Midbrain (tissue), 1 donor: ENCODE measurements at places on chromosomes 4 and X.
A peak's percentile ranks its signal among the peaks of the same experiment; 100 is the strongest.

- DNase-seq: no peak
These were observed 34.1 kb downstream of the ART3 start for GRCh38 chr4:76108467-76109181.

GRCh38 chrX:53605004-53605403, 81.5 kb downstream of the HUWE1 start:
- DNase-seq: no peak

DNA sequence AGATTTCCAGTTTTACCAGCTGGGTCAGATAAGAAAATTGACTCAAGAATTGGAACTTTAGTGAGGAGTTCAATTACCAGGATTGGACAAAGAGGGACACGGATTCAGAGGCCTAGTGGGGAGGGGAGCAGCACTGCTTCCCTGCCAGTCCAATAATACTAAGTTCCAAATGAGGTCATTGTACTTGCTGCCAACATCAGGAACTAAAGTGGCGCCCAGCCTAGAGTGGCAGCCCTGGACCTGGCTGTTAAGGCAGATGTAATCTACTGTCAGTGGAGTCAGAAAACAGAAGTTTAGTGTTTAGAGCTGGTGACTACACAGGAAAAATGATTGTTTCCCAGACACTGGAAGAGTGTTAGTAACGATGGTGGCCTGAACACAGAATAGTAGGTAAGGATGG, 42.7 kb upstream of the RAPGEF2 start:
- DNase-seq: peak; percentile 50

- no peak for DNase-seq
These were observed 217.0 kb downstream of the GUCY2F start for GRCh38 chrX:109264878-109265277.

GRCh38 chrX:155611302-155611701, 1.4 kb downstream of the TMLHE start:
- DNase-seq: no peak

DNA sequence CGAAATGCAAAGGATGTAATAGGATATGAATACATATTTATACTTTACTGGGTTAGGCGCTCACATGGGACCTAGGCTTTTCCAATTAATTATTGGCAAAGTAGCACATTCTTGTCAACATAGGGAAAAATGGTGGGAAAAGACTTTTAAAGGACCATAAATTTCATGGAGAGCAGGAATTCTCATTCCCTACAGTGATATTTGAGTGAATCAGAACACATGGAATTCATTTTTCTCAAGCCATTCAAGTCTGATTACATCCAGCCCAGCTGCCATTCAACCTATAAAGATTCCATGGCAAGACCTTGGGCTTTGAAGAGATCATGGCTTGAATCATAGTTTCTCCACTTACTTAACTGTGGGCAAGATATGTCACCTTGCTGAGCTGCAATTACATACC, 150.4 kb downstream of the SOWAHB start:
- DNase-seq: no peak

- DNase-seq: peak; percentile 50
These were observed 394.4 kb upstream of the ADGRL3 start for GRCh38 chr4:60805500-60806313.

- no peak for DNase-seq
These were observed 18.0 kb downstream of the CLNK start for GRCh38 chr4:10666616-10667015.

DNA sequence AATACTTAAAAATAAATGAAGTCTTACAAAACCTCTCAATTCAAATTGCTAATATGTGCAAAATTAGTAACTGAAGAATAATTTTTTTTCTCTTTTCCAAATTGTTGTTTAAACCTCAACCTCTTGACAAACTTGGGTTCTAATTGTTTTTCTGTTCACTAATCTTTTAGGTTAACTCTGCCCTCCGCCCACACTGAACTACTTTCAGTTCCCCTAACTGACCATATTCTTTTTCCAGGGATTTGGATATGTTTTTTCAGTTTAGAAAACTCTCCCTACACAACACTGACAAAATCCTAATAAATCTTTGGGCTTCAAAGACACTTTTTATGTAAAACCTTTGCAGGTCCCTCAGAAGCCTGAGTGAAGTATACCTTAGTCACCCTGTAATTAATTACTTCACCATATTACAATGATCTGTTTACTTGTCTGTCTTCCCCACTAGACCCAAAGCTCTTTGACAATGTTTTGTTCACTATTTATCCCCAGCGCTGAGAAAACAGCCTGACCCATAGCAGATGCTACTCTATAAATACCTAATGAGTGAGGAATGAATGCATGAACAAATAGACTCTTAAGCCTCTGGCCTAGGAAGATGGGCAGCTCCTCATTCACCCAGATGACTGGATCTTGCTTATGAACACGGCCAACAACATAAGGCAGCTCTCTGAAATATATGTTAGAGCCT, 134.9 kb downstream of the MAML3 start:
- DNase-seq: no peak

- DNase-seq: no peak
These were observed 78.9 kb upstream of the RXFP1 start for GRCh38 chr4:158442736-158443135.

DNA sequence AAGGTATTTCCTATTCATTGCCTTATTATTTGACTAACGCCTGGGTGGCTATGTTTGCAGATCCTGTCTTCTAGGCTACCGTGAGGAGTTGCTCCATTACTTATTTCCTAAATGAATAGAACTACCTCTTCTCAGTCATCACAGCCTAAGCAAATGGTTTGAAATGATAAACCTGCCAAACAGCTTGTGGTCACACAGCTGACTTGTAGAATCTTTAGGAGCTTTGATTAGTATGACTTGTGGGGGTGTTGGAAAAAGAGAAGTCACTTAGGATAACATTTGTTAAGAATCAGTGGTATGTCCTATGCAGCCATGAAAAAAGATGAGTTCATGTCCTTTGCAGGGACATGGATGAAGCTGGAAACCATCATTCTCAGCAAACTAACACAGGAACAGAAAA, 169.3 kb downstream of the PPARGC1A start:
- DNase-seq: no peak

GRCh38 chr4:113708250-113708649, 53.3 kb downstream of the CAMK2D start:
- DNase-seq: no peak

DNA sequence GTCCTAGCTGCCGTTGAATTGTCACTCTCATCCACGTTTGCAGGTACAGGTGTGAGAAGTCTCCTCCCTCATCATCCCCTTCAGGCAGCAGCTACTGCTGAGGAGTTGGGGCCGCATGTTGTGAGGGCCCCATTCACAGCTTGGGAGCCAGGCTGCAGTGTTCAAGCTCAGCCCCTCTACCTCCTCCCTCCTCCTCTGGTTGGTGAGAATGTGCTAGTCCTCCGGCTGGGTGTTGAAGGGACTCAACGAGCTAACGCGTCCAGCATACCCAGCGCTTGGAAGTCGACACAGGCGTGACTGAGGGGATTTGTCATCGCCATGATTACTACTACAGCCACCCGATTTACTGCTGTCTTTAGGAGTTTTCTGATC, 82.0 kb upstream of the PSAPL1 start:
- no peak for DNase-seq

DNA sequence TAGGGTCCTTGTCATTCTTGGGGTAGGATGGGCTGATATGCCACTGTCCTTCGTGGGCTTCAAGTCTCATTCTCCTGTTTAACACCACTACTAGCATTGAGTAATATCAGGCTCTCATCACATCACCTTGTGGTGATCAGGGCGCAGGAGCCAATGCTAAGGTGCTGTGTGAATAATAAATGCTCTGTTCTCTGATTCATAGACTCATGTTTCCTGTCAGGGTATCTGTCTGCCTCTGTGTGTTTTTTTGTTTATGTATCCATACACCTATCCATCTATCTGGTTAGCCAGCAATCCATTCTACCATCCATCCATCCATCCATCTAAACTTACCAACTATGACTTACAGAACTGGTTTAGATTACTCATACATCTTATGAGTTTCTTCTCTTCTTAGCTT, 525.1 kb upstream of the ATOH1 start:
- no peak for DNase-seq

- DNase-seq: no peak
These were observed 12.2 kb upstream of the AMOT start for GRCh38 chrX:112852851-112853250.

DNA sequence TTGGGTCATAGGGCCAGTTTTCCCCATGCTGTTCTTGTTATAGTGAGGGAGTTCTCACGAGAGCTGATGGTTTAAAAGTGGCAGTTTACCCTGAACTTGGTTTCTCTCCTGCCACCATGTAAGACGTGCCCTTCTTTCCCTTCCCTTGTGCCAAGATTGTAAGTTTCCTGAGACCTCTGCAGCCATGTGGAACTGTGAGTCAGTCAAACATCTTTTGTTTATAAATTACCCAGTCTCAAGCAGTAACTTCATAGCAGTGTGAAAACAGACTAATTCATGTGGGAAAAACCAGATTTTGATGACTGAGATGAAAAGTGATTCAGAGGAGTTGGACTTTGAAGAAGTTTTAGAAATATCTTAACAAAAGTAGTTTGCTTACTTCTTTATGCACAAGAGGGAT, 101.4 kb downstream of the ARHGAP10 start:
- no peak for DNase-seq

GRCh38 chr4:53671757-53672156, 80.5 kb upstream of the LNX1 start:
- no peak for DNase-seq

DNA sequence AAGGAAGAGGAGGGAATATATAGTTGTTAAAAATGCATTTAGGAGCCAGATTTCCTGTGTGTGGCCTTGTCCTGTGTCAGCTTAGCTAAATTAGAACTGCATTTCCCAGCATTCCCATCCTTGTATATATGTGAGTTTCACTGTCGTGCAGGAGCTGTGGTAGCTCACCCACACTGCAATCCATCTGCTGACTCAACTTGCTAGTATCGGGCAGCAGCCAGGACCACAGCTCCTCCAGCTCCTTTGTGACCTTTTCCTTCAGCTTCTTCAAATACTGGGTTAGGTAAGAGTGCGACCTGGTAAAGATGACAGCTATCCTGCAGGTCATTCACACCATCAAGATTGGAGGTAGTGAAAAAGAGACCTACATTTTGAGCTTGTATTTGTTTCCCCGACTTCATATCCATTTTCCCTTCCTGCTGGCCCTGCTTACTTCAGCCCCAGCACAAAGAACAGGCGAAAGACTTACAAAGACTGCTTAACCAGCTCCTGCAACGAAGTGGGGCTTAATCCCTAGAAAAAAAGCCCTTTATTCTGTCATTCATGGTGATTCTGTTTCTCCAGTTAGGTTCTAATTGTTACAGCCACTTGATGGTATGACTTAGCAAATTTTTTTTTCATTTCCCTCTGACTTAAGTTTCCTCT, 11.4 kb downstream of the ASIC5 start:
- no peak for DNase-seq

DNA sequence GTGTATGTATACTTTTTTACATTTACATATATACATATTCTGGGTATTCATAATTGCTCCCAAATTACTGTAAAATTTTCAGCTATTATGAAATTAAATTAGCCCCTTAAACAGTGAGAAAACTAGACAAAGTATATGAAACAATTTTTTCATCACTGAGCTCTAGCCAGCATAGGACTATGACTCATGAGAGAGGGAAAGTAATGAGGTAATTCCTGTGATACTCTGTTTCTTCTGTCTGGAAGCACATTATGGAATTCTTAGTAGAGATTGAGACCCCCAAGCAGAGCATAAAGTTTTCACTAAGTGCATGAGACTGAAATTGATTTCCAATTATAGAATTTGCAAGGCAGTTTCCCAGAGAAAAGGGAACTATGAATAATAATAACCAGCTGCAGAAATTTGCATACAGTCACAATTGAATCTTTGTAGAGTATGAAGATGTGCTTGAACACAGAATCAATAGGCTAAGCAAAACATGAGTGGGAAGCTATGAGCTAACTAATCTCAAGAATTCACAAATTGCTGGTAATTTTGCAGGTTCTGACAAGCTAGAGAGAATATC, 779.3 kb downstream of the ARAP2 start:
- peak; percentile 61 for DNase-seq

DNA sequence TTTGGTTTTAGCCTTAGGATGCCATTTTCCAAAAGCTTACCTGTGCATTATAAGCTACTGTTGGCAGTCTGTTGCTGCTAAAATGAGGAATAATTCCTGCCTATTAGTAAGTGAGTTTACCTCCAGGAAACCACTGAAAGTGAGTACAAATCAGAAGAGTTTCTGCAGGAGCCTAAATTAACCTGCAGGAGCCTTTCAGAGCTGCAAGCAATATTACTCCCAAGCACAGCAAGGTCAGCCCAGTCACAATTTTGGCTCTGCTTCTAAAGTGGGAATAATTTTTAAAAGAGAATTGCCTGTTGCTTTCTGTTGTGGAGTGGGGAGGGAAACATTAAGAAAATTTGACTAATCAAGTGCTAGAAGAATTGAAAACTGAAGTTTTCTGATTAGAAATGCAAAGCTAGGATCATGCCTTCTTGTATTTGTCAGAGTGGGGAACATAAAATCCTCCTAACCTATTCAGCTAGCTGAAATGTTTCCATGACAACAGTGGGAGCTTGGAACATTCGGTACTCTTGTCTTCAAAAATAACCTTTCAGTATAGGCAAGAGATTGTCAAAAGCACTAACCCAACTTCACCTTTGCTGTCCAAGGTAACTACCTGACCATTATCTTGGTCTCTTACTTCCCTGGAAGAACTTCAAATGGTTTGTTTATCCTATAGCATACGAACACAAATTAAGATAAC, 193.2 kb downstream of the COMMD8 start:
- peak; percentile 48 for DNase-seq

DNA sequence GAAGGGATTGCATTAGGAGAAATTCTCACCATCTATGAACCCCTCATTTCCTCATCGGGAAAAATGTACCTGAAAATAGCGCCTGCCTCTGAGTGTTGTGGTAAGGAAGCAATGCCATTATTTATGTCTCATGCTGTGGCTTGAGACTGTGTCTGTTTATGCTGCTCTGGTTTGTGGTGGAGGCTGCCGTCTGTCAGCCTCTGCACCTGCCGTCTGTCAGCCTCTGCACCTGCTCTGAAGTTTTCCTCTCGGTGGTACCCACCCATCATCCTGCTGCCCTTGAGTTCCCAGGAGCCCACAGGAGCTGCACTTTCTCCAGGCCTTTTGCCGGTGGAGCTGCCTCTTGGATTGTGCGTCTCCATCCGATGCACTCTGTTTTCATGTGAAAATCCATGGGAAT, 68.5 kb upstream of the PPP2R3B start:
- DNase-seq: no peak

GRCh38 chr4:48804584-48805301, 24.7 kb upstream of the FRYL start:
- DNase-seq: no peak

DNA sequence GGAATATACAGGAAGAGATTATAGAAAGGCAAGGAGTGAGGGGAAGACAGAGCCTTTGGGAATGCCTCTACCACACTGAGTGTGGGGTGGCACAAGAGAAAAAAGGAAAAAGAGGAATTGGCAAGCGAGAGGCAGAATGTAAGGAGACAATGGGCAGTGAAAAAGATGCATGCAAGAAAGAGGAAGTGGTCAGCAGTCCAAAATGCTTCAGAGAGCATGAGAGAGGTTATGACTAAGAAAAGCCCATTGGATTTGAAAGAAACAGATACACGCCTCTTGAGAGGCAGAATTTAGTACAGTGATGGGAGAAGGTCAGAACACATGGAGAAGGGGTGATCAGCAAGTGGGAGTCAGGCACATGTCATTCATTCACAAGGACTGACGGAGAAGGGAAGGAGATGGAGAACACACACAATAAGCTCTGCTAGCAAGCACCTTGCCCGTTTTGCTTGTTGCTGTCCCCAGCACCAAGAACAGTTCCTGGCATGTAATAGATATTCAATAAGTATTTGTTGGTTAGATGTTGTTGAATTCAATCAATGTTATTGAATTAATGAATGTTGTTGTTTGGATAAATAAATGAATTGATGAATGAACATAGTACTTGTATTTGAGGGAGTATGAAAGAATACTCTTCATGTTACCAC, 6.3 kb downstream of the DCHS2 start:
- DNase-seq: no peak

GRCh38 chrX:69285881-69286564, 120.8 kb upstream of the PJA1 start:
- peak; percentile 18 for DNase-seq
